ENCODE measurements at places on chromosomes 7 and 10.

DNA sequence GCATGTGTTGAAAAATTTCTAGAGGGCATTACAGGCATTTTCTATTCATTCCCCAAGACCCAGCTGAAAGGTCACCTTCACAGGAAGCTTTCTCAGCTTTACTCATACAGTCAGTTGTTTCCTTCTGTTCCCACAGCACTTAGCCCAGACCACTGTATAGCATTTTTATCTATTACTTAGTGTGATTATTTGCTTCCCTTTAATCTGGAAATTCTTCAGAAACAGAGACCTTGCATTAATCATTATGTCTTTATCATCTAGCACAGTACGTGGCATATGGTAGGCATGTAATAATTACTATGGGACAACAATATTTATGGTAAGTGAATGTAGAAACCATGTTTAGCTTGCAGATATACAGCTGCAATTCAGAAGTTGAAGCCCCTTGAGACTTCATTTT, 38.2 kb upstream of the CDK6 start:
- DNase-seq: no peak

DNA sequence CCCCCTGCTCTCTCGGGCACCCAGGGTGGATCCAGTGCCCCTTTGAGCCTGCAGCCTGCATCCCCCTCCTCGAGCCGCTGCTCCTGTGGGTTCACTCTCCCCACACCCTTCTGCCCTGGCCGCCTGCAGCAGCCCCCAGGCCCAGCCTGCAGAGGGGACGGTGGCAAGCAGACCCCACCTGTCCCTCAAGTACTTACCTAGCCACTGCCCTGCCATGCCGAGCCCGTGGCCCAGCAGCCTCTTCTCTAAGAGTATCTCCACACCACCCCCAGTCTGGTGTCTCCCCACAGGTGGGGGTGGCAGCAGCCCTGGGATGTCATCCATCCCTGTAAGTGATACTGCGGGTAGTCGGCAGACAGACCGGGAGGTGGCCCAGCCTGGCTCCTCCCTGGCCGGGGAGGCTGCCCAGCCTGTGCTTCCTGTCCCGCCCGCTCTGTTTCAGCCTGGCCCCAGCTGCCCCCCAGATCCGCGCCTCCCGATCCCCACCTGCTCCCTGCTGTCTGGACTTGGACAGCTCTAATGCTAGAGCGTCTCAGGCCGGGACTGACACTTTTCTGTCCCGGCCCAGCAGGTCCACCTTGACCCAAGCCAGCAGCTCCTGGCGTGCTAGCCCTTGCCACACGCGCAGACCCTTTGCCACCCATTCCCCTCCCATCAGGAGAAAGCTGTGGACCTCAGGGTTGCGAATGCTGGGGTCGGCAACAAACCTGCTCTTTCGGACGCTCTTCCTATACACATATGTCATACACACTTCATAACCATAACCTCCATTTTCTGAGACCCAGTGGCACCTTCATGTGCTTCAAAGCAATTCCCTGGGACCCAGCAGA, 25.0 kb downstream of the YKT6 start:
- no peak for DNase-seq

GRCh38 chr7:132652507-132652906, 76.2 kb upstream of the PLXNA4 start:
- DNase-seq: no peak

DNA sequence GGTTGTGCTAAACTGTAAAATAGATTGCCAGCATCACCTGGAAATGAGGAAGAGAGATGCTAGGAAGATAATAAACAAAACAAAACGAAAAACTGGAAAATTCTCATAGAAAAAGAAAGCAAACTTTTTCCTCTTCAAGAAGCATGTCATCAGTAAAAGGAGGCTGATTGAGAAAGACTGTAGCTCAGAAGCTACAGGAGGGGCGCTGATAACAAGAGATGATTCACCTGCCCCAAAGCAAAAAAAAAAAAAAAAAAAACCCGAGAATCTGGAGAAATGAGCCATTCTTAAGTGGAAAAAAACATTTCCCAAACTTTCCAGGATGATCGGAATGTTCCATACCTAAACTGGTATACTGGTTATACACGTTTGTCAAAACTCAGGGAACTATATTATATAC, 130.5 kb upstream of the C1QL3 start:
- no peak for DNase-seq

GRCh38 chr7:146772601-146773000, 656.0 kb downstream of the CNTNAP2 start:
- DNase-seq: no peak

DNA sequence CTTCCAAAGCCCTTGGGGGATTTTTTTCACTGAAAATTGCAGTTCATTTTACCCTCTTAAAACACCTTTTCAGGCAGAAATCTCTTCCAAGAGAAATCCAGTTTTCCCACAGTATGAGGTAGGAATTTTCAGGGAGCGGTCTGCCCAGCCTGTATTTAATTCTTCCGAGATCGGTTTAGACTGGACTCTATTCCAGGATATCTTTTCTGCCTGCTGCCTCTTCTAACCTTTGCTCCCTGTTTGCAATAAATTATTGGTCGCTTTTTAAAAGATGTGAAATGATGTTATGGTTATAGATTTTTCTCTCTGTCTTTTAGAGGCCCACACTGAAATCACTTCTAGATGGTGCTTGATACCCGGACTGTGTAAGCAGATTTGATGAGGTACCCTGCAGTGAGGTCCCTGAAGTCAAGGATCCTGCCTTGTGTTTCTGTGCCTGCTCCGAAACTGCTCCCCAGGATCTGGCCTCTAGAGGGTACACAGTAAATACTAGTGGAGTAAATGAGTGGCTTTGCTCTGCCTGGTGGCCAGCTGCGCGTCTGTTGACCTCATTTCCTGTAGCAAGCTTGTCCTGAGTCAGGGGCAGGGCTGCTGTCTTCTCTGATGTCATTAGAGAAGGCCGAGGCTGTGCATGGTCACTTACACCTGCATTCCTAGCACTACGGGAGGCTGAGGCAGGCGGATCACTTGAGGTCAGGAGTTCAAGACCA, 191.6 kb downstream of the FANK1 start:
- DNase-seq: no peak

GRCh38 chr7:36601601-36602000, 122.7 kb downstream of the AOAH start:
- DNase-seq: no peak

- no peak for DNase-seq
Measured at GRCh38 chr10:6033954-6034353, 28.2 kb downstream of the IL2RA start.

DNA sequence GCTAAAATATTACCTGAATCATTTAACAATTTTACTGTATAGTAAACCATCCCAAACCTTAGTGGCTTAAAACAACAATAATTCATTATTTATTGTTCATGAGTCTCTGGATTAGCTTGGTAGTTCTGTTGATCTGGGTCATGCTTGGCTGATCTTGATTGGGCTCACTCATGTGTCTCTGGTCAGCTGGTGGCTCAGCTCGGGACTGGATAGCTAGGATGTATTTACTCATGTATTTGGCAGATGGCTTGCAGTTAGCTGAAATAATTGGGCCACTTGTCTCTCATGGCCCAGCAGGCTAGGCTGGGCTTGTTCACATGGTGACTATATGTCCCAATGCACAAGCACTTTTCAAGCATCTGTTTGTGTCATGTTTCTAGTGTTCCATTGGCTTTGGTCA, 262.8 kb downstream of the BBS9 start:
- DNase-seq: no peak

GRCh38 chr10:130458509-130458908, 322.3 kb downstream of the GLRX3 start:
- DNase-seq: no peak

DNA sequence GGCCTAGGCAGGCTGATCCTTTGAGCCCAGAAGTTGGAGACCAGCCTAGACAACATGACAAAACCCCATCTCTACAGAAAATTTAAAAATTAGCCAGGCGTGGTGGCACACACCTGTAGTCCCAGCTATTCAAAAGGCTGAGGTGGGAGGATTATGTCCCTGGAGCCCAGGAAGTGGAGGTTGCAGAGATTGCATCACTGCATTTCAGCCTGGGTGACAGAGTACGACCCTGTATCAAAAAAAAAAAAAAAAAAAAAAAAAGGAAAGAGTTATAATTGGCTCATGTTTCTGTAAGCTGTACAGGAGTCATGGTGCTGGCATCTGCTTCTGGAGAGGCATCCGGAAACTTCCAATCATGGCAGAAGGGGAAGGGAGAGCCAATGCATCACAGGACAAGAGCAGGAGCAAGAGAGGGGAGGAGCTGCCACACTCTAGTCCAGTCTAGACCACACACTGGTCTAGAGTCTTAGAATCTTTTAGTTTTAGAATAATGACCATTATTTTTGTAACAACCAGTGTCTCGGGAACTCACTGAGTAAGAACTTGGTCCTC, 16.8 kb downstream of the DOCK1 start:
- DNase-seq: no peak

DNA sequence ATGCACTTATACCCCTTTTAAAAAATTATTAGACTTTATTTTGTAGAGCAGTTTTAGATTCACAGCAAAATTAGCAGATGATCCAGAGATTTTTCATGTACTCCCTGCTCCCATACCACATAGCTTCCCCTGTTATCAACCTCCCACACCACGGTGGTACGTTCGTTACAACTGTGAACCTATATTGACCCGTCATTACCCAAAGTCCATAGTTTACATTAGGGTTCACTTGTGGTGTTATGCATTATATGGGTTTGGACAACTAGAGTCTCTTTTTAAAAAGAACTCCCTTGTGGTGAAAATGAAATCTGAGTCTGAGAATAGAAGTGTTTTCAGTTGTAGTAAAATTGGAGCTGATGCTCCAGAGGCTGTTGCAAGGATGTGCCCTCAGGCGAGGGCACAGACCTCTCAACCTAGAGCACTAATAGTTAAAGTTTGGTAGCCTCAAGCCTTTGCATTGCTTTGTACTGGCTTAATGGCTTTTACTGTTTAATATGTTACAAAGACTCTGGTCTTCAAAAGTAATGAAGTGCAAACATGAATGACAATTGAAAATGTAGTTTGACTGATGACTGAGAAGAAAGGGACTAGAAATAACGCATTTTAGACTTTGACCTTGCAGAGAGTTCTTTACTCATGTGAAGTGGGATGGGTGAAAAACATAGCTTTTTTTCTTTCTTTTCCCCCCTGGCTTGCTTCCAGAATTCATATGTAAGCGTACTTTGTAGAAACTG, 30.6 kb upstream of the CSTF2T start:
- no peak for DNase-seq

DNA sequence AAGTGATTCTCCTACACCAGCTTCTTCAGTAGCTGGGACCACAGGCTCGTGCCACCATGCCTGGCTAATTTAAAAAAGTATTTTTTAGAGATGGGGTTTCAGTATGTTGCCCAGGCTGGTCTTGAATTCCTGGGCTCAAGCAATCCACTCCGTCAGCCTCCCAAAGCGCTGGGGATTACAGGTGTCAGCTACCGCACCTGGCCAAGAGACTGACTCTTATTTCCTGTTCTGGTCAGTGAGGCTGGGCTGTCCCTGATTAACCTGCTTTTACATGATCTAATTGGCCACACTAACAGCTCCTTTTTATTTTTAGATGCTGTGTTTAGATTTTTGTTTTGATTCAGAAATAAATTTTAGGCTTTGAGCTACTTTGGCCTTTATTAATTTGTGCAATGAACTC, 203.9 kb downstream of the NXPH1 start:
- no peak for DNase-seq

- DNase-seq: no peak
Measured at GRCh38 chr10:110872984-110873923, 1.5 kb downstream of the PDCD4 start.

GRCh38 chr10:129972966-129973673, 9.0 kb upstream of the EBF3 start:
- DNase-seq: no peak

- no peak for DNase-seq
Measured at GRCh38 chr7:94367949-94368348, 26.7 kb upstream of the COL1A2 start.

DNA sequence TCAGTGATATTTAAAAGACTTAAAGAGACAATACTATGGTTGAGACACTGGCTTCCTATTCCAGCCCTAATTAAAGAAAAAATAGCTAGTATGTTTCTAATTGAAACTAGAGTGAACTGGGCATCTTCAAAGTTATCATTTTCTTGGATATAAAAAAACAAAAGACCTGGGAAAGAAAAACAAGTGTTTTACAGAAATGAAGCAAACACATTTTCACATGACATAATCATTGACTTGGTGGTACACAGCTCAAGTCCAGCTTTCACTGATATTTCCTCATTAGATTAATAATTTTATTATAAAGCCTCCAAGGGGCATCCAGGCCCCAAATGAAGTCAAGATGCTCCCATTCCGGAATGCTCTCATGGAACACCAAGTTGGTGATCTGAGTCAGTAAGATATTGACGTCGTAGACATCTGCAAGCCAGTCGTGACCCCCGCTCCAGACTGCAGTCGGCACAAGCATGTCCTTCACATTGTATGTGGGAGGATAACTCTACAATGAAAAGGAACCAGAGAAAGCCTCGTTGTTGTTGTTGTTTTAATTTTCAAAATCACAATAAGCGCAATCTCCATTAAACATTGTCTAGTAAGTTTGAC, 7.5 kb upstream of the CH25H start:
- no peak for DNase-seq

GRCh38 chr10:90889636-90890035, 17.9 kb downstream of the RPP30 start:
- no peak for DNase-seq

DNA sequence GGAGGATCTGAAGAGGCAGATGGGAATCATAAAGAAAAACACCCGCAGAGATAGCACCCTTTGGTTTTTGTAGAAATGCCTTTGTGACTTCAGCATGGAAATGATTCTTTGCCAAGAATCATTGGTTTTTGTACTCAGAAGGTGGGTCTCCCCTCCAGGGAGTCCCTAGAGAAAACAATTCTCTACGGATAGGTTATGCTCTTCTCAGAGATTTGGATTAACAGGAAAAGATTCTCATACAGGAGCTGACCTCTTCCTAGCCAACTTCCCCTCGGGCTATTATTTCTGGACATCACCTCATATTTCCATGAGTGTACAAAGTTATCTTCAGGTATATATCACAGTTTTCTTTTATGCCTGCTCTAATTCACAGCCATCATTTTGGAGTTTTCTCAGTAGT, 274.2 kb upstream of the HABP2 start:
- no peak for DNase-seq

DNA sequence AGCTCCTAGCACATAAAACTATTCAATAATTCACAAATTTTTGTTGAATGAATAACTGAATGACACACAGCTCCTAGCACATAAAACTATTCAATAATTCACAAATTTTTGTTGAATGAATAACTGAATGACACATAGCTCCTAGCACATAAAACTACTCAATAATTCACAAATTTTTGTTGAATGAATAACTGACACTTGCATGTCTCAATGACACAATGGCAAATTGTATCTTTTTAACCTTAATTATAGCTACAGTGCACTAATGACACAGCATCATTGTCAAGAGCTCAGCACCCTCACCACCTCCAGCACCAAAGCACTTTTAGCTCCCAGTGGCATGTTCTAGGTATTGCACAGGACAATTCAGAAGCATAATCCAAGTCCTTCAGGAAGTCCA, 131.6 kb downstream of the PDE1C start:
- no peak for DNase-seq

- DNase-seq: no peak
Measured at GRCh38 chr10:78181381-78182055, 147.9 kb downstream of the RPS24 start.

GRCh38 chr10:27451054-27451453, 53.0 kb upstream of the RAB18 start:
- DNase-seq: no peak

GRCh38 chr10:113716109-113716910, 35.2 kb upstream of the PLEKHS1 start:
- no peak for DNase-seq
